ENCODE measurements at places on chromosomes 4 and X.
A peak's percentile ranks its signal among the peaks of the same experiment; 100 is the strongest.

GRCh38 chr4:89615051-89615450, 221.9 kb downstream of the SNCA start:
- DNase-seq = no peak

DNA sequence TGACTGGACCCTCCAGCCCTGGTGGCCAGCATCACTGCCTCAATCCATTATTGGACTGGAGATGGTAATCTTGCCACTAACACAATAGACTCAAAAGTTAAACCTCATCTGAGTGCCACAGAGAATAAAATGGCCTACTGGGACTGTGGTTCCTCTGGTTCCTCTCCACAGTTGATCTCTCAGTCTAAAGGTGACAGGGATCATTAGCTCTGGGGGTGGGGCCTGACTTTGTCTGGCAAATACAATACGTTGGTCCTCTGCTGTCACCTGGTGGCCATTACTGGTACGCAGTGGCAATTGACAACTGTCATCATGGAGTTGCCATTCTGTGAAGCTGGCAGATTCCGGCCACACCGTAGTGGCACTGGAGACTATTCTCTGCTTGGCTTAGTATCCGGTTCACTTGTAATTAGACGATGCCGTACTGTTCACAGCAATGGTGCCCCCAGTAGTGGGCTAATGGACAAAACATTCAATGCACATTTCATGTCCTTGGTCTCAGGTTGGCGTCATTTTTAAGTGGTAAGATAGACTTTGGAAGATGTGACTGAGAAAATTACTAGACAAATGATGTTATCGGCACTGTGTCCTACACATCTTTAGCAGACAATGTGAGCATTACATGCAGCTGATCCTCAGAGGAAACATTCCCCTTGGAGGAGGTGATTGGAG, 6.7 kb downstream of the FGFBP2 start:
- DNase-seq = peak; percentile 75

DNA sequence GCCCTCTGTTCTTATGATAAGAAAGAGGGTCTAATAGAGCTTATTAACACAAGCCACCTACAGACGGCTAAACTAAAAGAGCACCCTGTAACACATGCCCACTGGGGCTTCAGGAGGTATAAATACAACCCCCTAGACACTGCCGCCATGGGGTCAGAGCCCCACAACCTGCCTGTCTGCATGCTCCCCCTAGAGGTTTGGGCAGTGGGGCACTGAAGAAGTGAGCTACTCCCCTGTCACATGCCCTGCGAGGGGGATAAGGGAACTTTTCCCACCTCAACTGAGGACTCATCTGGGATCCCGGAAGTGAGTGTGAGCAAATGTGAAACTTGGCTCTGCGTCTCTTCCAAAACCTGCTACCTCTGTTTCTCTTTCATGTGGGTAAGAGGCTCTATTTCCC, 334.5 kb downstream of the ADAM29 start:
- no peak for DNase-seq

DNA sequence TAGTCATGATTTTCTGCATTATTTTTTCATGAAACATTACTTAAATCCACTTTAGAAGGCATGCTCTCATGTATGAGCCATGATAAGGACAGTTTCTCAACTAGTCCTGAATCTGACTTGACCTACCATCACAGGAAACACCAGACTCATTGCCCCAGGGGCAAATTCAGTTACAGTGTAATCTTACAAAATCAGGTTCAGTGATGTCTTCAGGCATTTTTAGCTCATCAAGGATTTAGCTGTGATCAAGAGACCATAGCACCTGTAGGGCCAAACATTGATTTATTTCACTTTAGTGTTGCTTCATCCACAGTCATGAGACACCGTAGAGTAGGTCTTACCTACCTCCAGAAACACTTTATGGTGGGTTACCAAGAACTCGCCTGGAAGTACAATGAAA, 3.1 kb upstream of the TASL start:
- no peak for DNase-seq

DNA sequence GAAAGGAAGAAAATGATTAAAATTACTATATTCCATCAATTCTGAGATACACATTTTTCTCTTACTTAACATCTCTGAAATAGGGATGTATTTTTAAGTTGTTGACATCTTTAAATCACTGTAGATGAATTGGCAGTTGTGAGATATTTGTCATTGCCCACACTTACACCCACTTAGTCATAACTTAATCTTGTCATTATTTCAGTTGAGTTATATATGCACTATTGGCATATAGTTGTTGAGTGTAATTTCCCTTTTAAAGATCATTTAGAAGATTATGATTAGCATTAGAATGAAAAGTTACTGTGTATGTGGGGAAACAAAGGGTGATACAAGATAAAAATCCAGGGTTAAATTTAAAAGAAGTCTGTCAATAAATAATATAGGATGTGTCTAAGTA, 2.2 kb downstream of the AIMP1 start:
- DNase-seq = peak; percentile 63

DNA sequence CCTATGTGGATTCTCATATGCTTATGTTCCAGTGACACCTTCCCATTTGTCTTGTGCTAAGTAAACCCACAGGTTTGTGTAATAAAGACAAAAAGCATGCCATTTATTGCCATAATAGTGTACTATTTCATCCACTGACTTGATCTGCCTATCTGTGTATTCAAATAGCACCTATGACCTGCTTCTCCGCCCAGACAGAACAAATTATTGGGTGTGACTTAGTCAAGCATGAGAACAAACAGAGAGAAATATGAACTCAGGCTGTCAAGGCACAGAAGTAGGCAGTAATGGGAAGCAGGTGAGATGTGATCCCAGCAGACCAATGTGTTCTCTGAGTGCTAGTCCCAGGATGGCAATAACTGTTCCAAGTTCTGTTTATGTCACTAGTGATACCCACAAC, 25.4 kb downstream of the ELOVL6 start:
- DNase-seq = no peak

- no peak for DNase-seq
Observed at GRCh38 chrX:14554131-14554715, 24.9 kb downstream of the GLRA2 start.

DNA sequence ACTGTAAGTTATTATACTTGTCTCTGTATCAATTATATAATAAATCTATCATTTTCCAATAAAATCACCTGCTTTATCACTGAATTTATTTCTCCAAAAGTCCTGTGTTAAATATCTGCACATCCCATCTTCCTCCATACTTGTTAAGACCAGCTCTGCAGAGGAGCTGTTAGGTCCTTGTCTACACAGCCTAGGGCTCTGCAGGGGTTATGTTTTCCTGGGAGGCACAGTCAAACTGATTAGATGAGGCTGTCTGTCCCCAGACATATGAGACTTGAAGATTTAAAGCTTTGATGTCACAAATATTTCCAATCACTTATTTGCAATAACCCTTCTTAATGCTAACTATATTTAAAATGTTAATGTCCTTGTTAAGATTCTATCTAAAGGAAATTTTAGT, 446.8 kb downstream of the TRAM1L1 start:
- DNase-seq = no peak

GRCh38 chr4:95267081-95267480, 281.7 kb downstream of the UNC5C start:
- DNase-seq = peak; percentile 2

GRCh38 chr4:139919521-139919920, 234.5 kb downstream of the MAML3 start:
- DNase-seq = no peak

- no peak for DNase-seq
Observed at GRCh38 chr4:68119921-68120320, 9.7 kb downstream of the TMPRSS11F start.

- DNase-seq = peak; percentile 49
Observed at GRCh38 chrX:140817943-140818342, 108.4 kb downstream of the LINC00632 start.

GRCh38 chrX:50726296-50726695, 87.7 kb downstream of the SHROOM4 start:
- no peak for DNase-seq

GRCh38 chr4:18695733-18696527, 674.4 kb upstream of the LCORL start:
- DNase-seq = no peak

- DNase-seq = no peak
Observed at GRCh38 chrX:147917700-147918695, 6.3 kb downstream of the FMR1 start.

DNA sequence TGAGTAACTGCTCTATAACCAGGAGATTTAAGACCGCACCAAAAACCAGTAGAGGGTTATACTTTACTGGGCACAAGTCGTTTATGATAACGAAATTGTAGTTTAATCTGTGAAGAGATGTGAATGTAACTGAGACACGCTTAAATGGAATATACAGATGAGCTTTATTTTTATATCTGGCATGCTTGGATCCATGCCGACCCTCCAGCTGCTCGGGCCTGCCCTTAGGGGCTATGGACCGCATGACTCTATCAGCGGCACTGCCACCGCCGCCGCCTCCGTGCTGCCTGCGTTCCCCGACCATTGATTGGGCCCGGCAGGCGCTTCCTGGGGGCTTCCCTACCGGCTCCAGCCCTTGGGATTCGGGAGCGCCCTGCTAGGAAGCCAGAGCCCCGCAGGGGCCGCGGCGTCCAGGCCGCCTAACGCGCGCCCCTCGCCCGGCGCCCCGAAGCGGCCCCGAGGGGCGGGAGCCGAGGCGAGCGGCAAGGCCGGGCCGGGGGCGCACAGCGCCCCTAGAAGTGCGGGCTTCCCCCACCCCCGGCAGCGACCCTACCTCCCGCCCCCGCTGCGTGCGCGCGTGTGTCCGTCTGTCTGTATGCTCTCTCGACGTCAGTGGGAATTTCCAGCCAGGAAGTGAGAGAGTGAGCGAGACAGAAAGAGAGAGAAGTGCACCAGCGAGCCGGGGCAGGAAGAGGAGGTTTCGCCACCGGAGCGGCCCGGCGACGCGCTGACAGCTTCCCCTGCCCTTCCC, at the start of gene NFKB1:
Gene NFKB1, plus strand, starts transcription at position 664 of the 751 bp plus-strand sequence. CDS start 24,160 bp downstream, outside the sequence.
- peak; percentile 75 for DNase-seq

DNA sequence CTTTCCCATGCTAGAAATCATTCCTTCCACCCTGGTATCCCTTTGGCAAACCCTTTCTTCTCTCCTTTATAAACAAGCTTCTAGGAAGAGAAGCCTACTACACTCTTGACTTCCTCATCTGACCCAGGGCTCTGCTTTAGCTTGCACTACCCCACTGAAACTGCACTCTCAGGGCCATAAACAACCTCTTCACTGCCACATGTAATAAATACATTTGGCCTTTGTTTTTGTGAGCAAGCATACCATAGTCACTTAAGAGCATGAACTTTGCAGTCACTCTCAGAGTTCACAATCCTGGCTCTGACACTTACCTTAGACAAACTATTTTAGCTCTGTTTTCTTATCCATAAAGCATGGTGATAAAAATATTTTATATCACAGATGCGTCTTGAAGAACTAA, 50.7 kb upstream of the USP38 start:
- no peak for DNase-seq

GRCh38 chrX:54920610-54921426, at the start of gene TRO:
TRO (plus strand) TSS chrX:54920824; CDS start chrX:54922247, 1,423 bp downstream.
- DNase-seq = no peak

- DNase-seq = no peak
Observed at GRCh38 chr4:160353548-160353947, 1250.7 kb downstream of the RAPGEF2 start.

DNA sequence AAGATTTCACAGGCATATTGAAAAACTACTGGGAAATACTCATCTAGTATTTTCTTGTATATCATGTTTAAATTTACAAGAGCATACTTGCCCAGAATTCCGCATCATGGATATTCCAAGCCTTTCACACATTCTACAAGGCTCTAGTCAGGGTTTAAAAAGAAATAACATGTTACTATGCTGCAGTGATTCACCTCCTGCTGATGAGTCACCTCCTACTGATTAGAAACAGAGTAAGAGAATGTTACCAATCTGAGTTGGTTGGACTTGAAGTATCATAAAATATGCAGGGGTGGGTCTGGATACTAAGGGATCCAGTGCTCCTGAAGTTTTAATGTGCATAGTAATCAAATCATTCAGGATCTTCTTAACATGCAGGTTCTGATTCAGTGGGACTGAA, 192.0 kb upstream of the ANK2 start:
- DNase-seq = peak; percentile 90
